CD4-positive, alpha-beta T cell treated with Interleukin-4 for 4 hours (primary cell): ENCODE measurements at places on chromosomes 3 and 15.

DNA sequence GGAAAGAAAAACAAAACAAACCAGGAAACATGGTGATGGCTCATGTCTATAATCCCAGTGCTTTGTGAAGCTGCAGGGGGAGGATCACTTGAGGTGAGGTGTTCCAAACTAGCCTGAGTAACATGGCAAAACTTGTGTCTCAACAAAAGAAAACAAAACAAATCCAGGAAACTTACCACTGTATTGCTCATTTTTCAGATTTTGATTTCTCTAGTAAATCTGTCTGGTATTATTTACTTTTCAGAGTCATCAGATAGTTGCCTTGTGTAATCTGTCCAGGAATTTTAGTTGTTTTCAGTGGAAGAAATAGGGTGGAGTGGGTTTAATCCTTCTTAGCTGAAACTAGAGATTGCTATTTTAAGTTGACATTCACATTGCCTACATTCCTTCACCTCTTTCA, 91.8 kb upstream of the ALCAM start:
- DNase-seq, result no peak

GRCh38 chr3:12401208-12401607, 83.1 kb upstream of the TSEN2 start:
- no peak for DNase-seq

GRCh38 chr3:63803911-63804310, 15.2 kb upstream of the C3orf49 start:
- DNase-seq, result no peak

DNA sequence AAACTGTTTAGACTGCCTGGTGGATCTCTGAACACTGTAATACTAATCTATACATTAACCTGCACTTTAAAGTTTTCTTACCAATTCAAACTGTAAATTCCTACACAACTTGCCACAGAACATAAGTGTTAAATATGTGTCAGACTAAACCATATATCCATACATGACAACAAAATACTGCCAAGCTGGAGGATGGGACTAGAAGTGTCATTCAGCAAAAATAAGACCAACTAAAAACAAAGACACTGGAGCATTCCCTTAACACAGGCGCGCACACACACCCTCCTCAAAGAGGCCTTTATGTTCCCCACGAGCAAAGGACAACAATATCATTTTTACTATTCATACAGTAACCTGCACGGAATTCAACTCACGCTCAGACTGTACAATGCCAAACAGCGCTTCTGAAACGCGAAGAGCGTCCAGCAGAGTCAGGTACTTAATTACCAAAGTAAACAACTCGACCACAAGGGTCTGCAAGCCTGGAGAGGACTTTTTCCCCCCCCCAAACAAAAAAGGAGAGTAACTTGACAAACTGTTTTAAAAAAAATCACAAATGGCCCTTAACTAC, 1.1 kb downstream of the DCUN1D1 start:
- no peak for DNase-seq

GRCh38 chr3:124602980-124603627, 127.1 kb upstream of the UMPS start:
- DNase-seq, result no peak

GRCh38 chr3:171178714-171179113, 152.2 kb upstream of the SLC2A2 start:
- DNase-seq, result no peak

- no peak for DNase-seq
Measured at GRCh38 chr3:50165910-50166538, 10.9 kb downstream of the SEMA3F start.

DNA sequence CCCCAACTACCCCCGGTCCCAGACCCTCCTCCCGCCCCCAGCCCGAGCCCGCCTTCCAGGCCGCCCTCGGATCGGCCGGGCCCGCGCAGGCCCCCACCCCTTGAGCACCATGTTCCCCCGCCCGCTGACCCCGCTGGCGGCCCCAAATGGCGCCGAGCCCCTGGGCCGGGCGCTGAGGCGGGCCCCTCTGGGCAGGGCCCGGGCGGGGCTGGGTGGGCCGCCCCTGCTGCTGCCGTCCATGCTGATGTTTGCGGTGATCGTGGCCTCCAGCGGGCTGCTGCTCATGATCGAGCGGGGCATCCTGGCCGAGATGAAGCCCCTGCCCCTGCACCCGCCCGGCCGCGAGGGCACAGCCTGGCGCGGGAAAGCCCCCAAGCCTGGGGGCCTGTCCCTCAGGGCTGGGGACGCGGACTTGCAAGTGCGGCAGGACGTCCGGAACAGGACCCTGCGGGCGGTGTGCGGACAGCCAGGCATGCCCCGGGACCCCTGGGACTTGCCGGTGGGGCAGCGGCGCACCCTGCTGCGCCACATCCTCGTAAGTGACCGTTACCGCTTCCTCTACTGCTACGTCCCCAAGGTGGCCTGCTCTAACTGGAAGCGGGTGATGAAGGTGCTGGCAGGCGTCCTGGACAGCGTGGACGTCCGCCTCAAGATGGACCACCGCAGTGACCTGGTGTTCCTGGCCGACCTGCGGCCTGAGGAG, 472 bp downstream of the CHST14 start:
- DNase-seq, result no peak

DNA sequence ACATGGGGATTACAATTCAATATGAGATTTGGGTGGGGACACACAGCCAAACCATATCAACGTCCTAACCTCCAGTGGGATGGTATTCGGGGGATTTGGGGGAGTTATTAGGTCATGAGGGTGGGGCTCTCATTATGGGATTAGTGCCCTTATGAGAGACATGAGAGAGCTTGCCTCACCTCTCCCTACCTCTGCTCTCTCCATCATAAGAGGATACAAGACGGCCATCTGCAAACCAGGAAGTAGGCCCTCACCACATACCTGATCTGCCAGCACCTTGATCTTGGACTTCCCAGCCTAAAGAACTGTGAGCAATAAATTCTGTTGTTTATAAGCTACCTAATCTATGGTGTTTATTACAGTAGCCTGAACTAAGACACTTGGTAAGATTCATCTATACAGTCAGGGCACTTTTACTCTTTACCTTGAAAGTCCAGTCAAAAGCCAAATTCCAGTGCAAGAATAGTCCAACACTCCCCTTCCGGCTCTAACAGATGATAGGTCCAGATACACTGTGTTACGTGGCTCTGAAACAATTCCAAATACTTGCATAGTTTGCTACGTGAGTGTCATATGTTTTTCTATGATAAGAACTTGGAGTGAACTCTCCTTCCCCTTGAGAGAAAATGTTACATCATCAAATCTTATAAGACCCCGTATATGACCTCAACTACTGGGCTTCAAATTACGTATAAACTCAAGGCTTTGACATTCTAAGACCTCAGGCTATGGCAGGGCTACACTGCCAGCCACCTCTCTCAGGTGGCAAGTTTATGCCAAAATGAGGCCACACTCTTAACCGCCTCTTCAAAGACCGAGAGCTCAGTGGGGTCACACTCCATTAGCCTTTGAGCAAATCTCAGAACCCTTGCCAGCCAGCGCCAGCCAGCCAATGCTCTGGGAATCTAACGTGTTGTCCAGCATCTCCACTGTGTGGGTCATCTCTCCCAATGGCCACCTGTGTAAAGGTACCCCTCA, 129.9 kb downstream of the XXYLT1 start:
- DNase-seq, result no peak

DNA sequence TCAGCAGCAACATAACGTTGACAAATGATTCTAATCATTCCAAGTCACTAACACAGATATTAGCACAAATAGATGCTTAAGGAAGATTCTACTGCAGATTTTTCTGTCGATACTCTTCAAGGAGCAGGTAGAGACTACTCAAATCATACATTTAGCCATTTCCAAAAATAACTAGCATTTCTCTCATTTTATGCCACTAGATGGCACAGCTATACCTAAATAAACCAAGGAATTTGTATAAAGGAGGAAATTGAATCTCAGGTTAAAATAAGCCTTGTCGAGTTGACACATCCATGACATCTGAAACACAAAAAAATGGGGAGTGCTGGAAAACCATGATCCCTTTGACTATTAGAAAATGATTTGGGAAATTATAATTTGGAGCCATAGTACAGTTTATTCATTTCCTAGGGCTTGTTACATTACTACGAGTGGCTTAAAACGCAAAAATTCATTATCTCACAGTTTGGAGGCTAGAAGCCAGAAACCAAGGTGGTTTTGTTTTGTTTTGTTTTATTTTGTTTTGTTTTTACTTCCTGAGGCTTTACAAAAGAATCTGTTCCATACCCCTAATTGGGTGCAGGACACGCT, 59.5 kb upstream of the STRIT1 start:
- peak; percentile 13 for DNase-seq

- DNase-seq, result no peak
Measured at GRCh38 chr3:144756704-144757440, 785.2 kb downstream of the DIPK2A start.

- no peak for DNase-seq
Measured at GRCh38 chr3:45775571-45776300, 20.6 kb downstream of the SLC6A20 start.

DNA sequence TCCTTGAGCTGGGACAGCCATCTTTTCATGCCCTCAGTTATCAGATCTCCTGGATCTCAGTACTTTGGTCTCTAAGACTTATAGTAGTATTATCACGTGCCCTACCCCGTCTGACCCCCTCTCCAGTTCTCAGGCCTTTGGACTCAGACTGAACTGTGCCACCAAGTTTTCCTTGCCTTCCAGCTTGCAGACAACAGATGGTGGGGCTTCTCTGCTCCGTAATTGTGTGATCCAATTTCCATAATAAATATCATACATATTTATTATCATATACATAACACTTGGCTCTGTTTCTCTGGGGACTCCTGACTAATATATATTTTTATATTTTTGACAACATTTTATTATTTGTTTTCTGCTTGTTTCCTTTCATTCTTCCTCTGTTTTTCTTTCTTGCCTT, 458.8 kb upstream of the SEMA6D start:
- no peak for DNase-seq

- DNase-seq, result no peak
Measured at GRCh38 chr15:56871185-56871584, 47.3 kb upstream of the TCF12 start.

GRCh38 chr15:92822216-92823144, 77.6 kb upstream of the CHD2 start:
- DNase-seq, result no peak

DNA sequence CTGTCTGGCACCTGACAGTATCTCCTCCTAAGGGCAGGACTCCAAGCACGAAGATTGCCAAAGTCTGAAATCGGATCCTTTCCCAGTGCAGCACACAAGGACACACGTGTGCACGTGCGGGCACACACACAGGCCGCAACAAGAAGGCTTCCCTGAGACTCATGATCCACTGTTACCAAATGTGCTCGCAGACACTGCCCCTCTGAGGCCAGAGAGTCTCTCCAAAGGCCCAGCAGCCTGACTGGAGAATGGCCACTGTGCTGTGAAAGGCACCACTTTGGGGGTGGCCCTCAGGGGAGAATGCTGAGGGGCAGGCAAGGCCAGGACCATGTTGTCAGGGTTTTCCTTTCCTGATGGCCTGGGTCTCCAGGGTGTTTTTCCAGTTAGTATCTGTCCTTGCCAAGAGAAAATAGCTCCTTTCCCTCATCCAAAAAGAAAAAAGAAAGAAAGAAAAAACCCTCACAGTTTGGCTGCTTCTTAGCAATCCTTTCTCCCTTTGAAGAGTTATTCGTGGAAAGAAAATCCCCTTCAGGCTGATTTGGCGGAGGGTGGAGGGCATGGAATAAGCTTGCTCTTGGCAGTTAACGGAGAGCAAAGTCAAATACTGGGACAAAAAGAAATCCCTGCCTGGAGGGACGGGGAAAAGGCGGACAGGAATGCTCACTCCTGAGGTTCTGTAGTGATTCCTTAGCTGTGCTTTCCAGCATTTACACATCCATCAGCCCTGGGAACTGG, 112.2 kb upstream of the ETV5 start:
- no peak for DNase-seq

DNA sequence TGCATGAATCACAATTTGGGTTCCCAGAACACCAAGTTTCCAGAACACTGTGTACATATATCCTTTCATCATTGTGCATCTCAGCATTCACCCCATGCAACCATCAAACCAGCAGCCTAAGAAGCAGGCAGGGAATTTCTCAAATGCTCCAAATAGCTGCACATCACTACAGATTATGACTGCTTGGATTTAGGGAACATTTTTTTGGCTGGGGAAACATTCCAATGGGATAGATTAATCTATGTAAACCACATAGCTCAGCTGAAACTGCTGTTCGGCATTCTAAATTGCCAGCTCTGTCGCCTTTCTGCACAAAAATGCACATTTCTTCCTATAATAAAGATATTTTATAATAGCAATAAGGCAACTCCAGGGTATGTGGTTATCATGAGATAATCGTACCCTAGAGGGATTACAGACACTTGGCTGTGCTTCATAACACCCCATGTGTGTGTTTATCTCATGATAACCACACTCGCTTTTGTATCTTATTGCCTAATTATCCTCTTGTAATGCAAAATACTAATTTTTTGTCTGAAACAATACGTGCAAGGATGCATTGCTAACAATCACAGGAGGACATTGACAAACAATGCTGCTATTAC, 483.7 kb upstream of the DPH6 start:
- DNase-seq, result no peak

GRCh38 chr15:99909592-99910295, 176.5 kb upstream of the LYSMD4 start:
- DNase-seq, result no peak

DNA sequence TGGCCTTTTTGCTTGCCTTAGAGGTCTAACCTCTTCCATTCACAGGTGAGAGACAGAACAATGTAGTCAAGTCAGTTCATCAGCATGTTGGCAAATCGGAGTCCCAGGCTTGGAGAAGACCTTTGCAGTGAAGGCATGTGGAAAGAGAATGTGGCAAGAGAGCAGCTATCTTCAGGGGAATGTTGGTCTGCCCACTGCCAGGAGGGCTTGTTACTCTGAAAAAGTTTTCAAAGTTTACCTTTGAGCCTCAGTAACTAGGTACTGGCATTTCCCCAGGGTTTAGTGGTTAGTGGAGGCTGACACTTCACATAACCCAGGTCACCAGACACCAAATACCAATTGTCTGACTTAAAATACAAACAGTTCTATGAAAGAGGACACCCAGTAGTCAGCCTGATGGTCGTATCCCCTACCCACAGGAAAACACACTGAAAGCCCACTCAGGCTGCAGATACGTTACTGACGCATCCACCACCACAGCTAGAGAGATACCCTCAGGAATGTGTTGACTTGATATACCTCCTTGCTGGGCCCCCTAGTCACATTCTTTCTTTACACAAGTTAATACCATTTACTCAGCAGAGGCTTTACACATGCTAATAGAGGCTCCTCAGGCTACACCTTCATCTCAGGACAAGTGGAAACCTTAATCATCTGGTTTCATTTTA, 9.7 kb upstream of the ARID3B start:
- no peak for DNase-seq
